ENCODE measurements at places on chromosomes 16 and 17.

GRCh38 chr17:17044846-17045561 lies 2.7 kb downstream of the MPRIP start:
- DNase-seq = peak; percentile 59

DNA sequence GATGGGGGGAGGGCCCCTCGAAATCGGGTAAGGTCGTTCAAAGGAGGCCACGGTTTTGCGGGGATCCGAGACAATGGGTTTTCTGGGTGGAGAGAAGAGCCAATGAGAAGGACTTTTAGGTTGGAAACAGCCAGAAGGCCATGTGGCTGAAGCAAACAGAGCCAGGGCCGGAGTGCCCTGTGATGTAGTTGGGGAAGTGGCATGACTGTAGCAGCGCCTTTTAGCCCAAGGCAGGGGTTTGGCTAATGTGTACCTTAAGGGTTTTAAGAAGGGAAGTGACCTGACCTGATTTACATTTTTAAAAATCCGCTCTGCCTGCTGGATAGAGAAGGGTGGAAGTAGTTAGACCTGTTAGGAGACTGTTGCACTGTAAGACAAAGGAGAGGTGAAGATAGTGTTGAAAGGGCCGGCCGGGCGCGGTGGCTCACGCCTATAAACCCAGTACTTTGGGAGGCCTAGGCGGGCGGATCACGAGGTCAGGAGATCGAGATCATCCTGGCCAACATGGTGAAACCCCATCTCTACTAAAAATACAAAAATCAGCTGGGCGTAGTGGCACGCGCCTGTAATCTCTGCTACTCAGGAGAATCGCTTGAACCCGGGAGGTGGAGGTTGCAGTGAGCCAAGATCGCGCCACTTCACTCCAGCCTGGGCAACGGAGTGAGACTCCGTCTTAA lies 1.0 kb downstream of the LYRM1 start:
- peak; percentile 77 for DNase-seq

- DNase-seq = no peak
Observed at GRCh38 chr16:15996432-15997109, 47.2 kb downstream of the ABCC1 start.

- DNase-seq = no peak
Observed at GRCh38 chr17:82593590-82594087, 54.6 kb downstream of the WDR45B start.

DNA sequence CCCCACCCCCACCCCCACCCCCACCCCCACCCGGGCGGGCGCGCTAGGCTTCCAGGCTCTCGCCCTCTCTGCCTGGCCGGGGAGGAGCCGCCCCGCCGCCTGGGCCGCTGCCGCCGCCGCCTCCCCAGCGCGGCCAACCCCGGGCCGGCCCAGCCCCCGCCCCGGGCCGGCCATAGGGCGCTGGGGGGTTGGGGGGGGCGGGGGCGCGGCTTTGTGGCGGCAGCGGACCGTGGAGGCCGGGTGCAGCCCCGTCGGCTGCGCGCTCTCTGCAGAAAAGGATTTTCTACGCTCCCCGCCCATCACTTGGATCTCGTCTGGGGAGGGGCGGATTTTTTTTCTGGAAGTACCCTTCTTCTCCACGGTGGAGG lies 230.9 kb downstream of the MRTFB start:
- no peak for DNase-seq

DNA sequence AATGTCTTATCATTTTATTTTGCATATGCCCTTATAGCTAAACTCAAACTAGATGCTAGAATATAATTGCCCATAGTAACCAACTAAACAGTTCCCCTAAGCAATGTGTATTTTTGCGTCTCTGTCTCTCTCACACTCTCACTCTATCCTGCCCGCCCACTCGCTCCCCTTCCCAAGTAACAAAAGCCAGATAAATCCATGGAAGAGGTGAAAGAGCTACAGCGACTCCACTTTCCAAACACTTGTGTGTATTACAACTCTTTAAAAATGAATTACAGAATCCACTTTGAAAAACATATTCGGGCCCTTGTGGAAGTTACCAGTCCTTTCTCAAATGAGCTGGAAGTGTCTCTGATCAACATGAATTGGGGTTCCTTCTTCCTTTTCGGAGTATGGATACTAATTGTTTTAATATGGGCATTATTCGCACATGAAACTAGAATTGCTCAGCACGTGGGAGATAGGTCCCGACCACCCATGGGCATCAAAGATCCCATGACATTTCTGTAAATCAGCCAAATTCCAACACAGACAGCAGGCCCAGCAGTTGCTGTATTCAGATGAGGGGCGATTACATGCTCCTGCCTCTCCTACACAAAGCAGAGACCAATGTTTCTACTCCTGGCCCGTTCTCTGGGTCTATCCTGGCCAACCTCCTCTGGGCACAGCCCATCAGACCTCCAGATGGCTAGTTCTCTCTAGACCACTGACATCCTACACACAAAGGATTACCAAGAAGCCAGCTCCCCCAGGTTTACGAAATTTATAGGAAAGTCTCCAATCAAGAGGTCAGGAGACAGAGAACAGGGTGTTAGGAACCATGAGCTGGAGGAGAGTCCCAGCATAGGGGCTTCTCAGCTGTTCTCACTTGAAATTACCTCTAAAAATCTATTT lies 121.5 kb downstream of the ZFHX3 start:
- DNase-seq = no peak

DNA sequence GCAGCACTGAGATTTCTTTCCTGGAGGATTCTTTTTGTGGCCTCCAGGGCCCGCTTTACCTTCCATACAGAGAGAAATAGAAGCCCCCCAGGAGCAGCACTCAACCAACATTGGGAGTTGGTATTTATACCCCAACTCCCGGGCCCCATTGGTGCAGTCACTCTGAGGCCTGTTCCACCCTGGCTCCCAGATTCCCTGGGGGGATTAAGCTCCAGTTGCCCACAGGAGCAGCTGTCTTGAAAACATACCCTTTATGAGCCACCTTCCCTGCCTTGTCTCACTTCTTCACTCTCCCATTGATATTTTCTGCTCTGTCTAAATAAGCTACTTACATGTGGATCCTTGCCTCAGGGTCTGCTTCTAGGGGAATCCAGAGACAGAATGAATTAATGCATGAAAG lies 167.8 kb downstream of the KATNIP start:
- no peak for DNase-seq

- DNase-seq = no peak
Observed at GRCh38 chr17:51992864-51993416, 165.6 kb downstream of the CA10 start.

GRCh38 chr17:19421219-19421618 lies 10.2 kb downstream of the RNF112 start:
- DNase-seq = no peak

Measured in SK-N-DZ (cell line).